Left renal cortex interstitium (tissue), 4 donors: ENCODE measurements at places on chromosomes 11 and 22. TPM values are rescaled to one million over a fixed set of nuclear protein-coding genes. Genes with fewer than 3 reads are reported as not detected.

The GSTT2B gene
- 4.3 TPM for polyA plus RNA-seq

The VSIG10L2 gene
- polyA plus RNA-seq, result not detected

- no peak for DNase-seq
Observed at GRCh38 chr11:46427364-46427763, 35.8 kb upstream of the CHRM4 start.

DNA sequence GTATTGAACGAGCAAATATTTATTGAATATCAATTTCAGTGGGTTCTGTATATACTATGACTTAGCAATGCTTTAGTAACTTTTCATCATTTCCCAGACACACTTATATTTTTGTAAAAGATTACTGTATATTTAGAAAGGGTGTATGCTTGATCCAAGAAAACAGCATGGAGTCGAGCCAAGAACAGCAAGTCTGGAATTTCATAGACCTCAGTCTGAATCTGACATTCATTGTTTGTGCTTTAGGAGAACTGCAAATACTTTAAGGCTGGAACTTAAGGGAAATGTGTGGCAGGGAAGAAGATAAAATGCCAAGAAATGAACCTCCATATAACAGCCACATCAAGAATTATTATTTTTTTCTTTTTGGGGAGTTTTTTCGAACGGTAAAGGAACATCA is 1156.8 kb downstream of the LRRC4C start:
- DNase-seq, result no peak

DNA sequence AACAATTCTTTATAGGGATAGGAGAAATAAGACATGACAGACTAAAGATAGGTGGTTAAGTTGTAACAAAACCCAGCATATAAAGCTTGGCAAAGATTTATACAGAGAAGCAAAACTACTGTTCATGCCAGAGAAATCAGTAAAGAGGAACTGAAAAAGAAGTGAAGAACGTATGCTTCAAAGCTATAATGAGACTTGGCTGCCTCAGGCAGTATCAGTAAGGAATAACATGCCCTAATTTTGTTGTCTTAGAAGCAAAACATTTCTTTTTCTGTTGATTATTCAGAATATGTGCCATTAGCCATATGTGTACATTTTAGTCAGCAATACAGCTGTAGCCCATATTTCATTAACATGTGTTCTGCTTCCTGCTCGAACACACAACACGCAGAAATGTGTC is 403.2 kb downstream of the NELL1 start:
- no peak for DNase-seq

DNA sequence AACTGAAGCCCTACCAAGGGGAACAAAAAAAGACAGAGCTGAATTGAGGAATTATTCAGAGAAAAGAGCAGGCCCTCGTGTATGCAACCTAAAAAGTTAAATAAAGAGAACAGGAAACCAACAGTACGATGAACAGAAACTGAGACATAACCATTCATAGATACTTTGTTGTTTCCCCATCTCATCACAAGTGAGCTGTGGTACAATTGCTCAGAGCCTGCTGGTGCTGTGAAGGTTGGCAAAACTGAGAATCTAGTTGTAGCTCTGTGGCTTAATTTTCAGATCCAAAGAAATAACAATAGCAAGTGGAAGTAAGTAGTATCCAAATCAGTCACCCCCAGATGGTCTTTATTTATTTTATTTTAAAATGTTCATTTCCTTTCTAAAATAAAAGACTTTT is 37.7 kb upstream of the BLID start:
- DNase-seq, result no peak
